ENCODE measurements at places on chromosomes 2 and 18. TPM values are rescaled to one million over a fixed set of nuclear protein-coding genes. Genes with fewer than 3 reads are reported as not detected.

Gene HOXD10
- 0.15 TPM for total RNA-seq

Gene MCM6
- total RNA-seq: 27.9 TPM

Gene ITPRID2
- 236 TPM for total RNA-seq

Gene ZNF892
- total RNA-seq: 9.6 TPM

Gene PDE1A
- 0.46 TPM for total RNA-seq

Gene NEURL3
- 0.15 TPM for total RNA-seq

Gene PID1
- 0.46 TPM for total RNA-seq

Gene CIB4
- total RNA-seq: not detected

Gene NDC80
- 36.6 TPM for total RNA-seq

Gene CXCR1
- total RNA-seq: not detected

Gene MSH2
- 48.0 TPM for total RNA-seq

Gene NTSR2
- total RNA-seq: not detected

Gene SNED1
- total RNA-seq: 6.2 TPM

Gene GPR45
- total RNA-seq: not detected

Gene OR6B2
- total RNA-seq: not detected

Gene LIMS4
- 18.1 TPM for total RNA-seq

Gene PSMA8
- total RNA-seq: not detected

Gene AMER3
- total RNA-seq: not detected

Gene ABCG8
- total RNA-seq: not detected

All from epithelial cell of umbilical artery (primary cell).